HFFc6 (cell line): ENCODE measurements at places on chromosomes 6 and 20.

DNA sequence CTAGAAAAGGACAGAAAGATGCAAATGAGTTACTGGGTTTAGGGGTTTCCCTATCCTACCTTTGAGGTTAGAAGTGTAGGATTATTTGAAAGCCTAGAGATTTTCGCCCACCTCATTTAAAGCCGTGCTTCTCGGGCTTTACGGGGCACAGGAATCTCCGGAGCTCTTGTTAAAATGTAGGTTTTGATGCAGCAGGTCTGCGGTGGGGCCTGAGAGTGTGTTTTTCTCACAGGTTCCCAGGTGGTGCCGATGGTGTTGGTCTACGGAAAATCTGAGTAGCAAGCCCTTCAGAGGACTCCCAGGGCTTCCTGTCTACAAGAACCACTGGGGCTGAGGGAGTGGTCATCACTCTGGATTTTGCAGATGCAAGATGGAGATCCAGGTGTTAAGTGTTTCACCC is 47.5 kb downstream of the TRAM2 start:
- no peak for DNase-seq

DNA sequence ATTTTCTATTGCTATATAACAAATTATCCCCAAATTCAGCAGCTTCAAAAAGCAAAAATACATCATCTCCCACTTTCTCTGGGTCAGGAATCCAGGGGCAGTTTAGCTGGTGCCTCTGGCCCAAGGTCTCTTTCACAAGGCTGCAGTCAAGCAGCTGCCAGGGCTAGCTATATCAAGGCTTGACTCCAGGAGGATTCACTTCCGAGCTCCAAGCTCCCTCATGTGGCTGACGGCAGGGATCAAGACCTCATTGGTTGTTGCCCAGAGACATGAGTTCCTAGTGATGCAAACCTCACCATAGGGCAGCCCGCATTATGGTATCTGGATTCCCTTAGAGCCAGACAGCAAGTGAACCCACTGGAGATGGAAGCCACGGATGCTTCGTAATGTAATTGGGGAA is 1.3 kb upstream of the VNN1 start:
- DNase-seq, result peak; percentile 71

- DNase-seq, result no peak
These were observed 562 bp downstream of the TRIM39 start for GRCh38 chr6:30327232-30327746.

- DNase-seq, result peak; percentile 95
These were observed 51.3 kb downstream of the PTPN1 start for GRCh38 chr20:50561379-50562078.

DNA sequence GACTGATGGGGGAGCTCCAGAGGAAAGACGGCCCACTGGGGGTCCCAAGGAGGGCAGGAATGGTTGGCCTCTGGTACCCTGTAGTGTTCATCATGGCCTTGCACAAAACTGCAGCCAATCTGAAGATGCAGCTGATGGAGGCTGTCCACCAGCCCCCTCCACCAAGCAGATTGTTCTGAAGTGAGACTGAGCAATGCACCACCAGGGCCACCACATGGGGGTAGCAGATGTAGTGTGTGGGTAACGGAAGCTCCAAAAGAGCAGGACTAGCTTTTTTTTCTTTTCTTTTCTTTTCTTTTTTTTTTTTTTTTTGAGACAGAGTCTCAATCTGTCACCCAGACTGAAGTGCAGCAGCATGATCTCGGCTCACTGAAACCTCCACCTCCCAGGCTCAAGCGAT is 181.0 kb upstream of the MYLIP start:
- no peak for DNase-seq

DNA sequence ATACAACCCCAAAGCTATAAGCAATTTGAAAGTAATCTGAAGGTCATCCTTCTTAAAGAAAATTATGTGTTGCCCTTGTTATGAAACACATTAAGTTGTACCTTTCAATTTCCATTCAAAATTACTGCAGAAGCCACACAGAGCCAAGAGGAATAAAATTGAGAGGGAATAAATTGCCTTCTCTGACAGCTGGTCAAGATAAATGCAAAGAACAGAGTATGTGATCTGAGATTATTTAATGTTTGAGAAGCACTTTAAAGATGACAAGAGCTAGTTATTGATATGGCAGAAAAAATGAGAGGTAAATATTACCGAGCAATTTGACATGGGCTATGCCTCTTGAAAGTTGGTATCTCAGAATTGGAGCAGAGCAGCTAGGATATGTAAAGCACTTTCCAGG is 61.6 kb downstream of the TRDN start:
- no peak for DNase-seq

GRCh38 chr6:3297006-3297405 is 38.3 kb downstream of the PSMG4 start:
- no peak for DNase-seq

- DNase-seq, result no peak
These were observed 153.6 kb downstream of the BMP2 start for GRCh38 chr20:6920991-6921613.

DNA sequence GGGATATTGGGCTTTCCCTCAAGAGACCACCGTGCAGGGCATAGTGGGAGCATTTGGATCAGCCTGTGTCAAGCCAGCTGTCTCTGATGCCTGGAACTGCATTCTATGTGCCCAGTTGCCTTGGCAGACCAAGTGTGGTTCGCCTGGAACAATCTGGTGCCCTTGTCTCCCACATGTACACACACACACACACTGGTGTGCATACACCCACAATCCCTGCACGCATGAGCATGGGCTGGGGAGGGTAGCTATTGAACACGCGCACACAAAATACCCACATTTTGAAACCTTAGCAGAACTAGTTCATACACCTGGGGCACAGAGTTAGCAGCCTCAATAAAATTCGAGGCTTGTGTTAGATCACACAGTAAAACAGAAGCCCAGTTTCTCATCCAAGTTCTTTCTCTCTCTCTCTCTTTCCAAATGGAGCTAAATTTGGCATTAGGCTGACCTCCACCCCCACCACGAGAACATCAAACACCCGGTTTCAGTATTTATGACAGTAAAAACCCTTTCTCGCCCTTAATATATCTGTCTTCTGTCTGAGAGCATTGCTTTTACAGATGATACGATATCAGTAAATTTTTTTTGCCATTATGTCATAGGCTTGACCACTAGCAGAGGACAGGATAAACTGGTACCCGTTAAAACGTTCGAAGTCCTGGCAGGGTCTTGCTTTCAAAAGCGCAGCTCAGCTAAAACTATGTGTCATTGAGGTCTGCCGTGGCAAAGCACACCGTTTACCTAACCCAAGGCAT is 18.2 kb upstream of the NFATC2 start:
- peak; percentile 30 for DNase-seq

DNA sequence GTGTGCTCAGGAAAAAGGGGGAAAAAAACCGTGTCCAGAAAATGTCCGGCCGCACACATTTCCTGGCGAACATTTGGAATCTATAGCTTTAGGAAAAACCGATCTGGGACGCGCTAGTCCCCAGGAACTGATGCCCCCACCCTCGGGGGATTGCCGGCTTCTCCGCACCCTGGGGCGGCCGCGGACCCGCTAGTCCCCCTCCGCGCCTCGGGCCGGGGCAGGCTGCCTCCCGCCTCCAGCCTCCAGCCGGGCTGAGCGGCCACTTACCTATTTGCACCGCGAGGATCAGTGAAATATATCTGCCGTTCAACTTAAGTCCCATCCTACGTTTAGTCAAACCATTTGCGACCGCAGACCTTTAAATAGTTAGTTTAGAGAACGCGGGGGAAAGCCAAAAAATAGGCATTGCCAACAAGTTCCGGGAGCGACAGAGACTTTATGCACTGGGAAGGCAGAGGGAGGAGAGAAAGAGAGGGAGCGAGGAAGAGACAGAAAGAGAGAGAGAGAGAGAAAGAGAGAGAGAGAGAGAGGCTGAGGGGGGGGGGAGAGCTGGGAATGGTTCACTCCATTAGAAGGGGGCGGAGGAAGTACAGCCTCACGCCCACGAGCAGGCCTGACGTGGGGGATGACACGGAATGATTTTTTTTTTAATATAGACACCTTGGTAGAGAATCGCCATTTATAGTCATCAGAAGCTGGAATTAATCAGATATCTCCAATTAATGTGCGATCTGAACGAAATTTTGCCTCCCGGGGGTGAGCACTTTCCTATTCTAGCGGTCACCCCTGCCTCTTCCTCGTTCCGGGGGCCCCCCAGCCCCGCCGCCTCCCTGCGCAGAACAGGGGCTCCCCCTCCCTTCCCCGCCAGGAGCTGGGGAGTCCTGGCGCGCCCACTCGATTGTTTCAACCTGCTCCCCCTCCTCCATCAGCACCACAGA is at the start of gene NRN1:
Gene NRN1 (minus strand): TSS at position 498 of the 938 bp plus-strand sequence. CDS start 176 bp downstream, at position 322.
- DNase-seq, result no peak

GRCh38 chr20:52219441-52219840 is 27.9 kb upstream of the ZFP64 start:
- no peak for DNase-seq

DNA sequence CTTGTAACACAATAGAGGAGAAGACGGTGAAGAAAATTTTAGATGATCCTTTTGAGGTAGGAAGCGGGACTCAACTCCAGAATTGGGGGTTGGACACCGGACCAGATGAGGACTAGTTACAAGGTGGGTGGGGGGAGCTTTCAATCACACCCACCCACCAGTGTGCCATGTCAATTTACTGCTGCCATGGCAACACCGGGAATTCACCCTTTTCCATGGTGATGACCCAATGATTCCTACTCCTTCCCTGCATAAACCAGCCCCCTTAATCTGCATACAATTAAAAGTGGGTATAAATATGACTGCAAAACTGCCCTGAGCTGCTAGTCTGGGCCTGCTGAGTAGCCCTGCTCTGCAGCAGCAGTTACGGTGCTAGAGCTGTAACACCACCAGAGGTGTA is 14.7 kb downstream of the RAD21L1 start:
- no peak for DNase-seq

DNA sequence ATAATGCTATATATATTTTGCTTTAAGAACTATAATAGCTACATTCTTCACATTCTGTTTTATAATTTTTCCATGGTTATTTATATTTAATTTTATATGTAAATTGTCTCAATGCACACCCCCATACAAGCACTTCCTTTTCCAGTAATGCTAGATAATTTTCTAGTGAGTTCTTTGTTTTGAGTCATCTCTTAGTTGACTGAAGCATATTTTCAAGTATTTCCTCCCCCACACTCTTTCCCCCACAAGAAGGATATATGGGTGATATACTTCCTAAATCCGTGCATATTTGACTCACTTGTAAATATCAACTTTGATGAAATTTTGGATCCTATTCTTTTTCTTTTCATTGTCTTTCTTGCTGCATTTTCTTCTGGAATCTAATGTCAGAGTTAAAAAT is 82.1 kb upstream of the SRSF6 start:
- DNase-seq, result peak; percentile 7

GRCh38 chr6:48817333-48818051 is 645.6 kb downstream of the MMUT start:
- DNase-seq, result peak; percentile 19

- DNase-seq, result no peak
These were observed 132.5 kb downstream of the TBC1D7 start for GRCh38 chr6:13195803-13196202.

DNA sequence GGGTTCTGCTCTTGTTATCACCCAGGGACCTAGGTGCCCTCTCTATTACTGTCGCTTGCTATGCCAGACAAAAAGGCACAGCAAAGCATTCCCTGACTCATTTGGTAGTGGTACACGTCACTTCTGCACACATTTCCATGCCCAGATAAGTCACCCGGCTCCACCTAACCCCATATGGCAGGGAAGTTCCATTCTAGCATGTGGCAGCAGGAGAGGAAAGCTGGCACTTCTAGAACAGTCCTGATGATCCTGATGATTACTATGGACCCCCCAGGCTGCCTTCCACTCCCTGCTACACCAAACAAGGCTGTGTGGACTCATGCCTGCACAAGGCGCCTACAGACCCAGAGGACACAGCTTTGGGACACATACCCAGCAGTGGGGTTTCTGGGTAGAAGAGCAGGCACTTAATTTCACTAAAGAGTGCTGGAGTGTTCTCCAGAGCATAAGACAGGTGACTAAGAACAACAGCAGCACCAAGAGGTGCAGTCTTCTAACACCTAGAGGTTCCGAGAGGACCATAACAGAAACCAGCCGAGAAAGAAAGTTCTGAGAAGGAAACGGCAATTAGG is 53.5 kb upstream of the NELFCD start:
- DNase-seq, result no peak

DNA sequence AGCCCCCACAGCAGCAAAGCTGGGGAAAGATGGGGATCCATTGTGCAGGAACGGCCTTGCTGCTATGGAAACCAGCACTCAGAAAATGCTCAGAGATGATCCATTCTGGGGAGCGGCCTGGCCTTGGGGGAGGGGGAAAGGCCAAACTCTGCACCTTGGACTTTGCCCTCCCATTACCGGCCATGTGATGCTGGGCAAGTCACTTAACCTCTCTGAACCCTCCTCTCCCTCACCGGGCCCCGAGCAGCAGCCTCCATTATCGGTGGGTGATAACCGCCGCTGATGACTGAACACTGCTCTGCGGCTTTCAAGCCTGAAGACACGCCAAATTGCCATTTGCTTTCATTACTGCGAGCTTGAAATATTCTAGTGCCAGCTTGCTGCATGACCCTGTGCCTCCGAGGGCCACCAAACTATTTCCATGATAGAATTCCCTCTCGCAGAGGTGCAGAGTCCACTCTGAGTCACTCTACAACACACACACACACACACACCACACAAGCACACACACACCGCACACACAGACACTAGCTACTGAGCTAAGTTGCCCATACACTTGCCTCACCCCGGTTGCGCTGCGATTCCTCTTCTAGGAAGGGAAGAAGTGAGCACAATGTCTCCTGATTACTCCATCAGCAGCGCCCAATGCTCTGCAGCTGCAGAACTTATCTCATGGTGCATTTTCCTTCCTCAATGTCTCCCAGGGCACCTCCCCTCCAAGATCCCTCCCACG is 20.6 kb upstream of the SIRPA start:
- no peak for DNase-seq

DNA sequence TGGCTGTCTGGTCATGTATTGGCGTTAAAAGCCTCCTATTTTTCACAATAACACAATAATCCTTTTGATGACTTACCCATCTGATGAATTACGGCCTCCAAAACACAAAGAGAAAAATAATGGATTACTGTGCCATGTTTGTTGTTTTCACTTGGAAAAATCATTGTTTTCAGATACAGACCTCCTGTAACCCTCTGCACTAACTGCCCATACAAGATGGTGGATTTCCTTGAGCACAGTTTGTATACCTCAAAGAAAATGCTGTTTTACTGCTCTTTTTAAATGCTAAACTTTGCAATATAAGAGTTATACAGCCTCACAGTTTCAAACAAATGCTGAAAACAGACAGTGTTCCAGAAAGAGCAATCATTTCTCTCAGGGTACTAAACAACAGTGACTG is 61.0 kb downstream of the SMLR1 start:
- DNase-seq, result no peak

- DNase-seq, result peak; percentile 55
These were observed 22.8 kb upstream of the KHDC1 start for GRCh38 chr6:73285674-73286283.

DNA sequence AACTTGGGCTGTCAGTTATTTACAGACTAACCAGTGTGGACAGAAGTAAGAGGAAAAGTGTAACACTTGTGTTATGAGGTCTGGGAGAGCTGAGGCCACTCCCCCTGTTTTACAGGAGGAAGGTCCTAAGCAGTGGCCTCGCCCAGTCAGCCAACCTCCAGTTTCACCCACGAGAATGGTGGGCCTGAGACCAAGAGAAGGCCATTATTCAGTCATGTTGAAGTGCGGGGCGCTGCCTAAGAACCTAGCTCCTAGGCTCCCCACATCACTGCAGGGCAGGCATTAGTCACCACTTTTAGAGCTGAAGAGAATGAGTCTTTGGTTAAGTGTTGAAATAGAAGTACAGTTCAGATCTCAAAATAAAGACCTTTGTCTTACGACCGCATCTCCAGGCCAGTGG is 27.9 kb downstream of the CDYL start:
- peak; percentile 73 for DNase-seq

- peak; percentile 67 for DNase-seq
These were observed 12.1 kb downstream of the LGSN start for GRCh38 chr6:63307581-63308246.
